ENCODE measurements at places on chromosomes 1 and 21. TPM values are rescaled to one million over a fixed set of nuclear protein-coding genes. Genes with fewer than 3 reads are reported as not detected.

DNA sequence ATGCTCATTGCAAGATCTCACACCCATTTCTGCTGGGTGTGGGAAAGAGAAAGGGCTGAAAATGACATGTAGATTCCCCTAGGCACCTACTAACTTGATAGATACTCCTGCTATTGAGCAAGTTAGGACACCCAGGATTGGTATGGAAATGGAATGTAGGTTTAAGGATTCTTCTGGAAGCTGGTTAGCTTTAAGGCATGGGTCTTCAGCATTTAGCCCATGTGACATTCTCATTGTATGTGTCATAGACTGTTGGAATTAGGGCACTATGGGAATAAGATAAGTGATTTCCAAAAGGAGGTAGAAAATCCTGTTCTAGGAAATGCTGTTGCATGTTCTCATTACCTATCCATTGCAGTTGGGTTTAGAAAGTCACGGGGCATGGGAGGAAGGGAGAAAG, 76.2 kb downstream of the DISC1 start:
- peaks cover 23% of the 10 kb centered on the region for H3K36me3 ChIP-seq
- no peaks in the 10 kb centered on the region for H3K27me3 ChIP-seq
- H3K4me1 ChIP-seq: peaks cover 11% of the 10 kb centered on the region
- no peak overlapping the region for H3K4me3 ChIP-seq
- H3K27ac ChIP-seq: no peak overlapping the region

GRCh38 chr1:43232074-43232473, 37.7 kb upstream of the TMEM125 start:
- no peaks in the 10 kb centered on the region for H3K4me1 ChIP-seq
- no peaks in the 10 kb centered on the region for H3K27me3 ChIP-seq
- DNase-seq: no peak
- H3K4me3 ChIP-seq: no peak overlapping the region
- H3K36me3 ChIP-seq: no peaks in the 10 kb centered on the region

Gene DRAM2
- 34.4 TPM for total RNA-seq

Gene THEMIS2
- 14.2 TPM for total RNA-seq

Gene KRTAP13-4
- not detected for total RNA-seq

DNA sequence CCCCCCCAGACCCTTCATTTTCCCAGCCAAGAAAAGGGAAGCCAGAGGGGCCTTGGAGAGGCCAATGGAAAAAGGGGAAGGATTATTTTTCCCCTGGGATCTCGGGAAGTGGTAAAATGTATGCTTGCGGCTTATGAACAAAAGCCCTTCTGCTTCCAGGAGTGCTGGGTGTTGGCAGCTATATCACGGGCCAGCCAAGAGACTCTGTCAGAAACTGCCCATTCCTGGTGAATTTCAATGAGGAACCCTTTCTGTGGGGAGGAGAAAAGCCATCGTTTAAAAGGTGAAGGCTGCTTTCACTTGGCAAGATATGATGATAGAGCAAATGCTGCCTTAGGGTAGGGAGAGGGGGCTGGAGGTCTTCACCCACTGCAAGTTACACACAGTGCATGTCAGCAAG, 69.7 kb upstream of the ZC3H12A start:
- H3K36me3 ChIP-seq: no peaks in the 10 kb centered on the region
- no peak overlapping the region for H3K27ac ChIP-seq
- H3K4me3 ChIP-seq: no peak overlapping the region
- peaks cover 3% of the 10 kb centered on the region for H3K4me1 ChIP-seq

DNA sequence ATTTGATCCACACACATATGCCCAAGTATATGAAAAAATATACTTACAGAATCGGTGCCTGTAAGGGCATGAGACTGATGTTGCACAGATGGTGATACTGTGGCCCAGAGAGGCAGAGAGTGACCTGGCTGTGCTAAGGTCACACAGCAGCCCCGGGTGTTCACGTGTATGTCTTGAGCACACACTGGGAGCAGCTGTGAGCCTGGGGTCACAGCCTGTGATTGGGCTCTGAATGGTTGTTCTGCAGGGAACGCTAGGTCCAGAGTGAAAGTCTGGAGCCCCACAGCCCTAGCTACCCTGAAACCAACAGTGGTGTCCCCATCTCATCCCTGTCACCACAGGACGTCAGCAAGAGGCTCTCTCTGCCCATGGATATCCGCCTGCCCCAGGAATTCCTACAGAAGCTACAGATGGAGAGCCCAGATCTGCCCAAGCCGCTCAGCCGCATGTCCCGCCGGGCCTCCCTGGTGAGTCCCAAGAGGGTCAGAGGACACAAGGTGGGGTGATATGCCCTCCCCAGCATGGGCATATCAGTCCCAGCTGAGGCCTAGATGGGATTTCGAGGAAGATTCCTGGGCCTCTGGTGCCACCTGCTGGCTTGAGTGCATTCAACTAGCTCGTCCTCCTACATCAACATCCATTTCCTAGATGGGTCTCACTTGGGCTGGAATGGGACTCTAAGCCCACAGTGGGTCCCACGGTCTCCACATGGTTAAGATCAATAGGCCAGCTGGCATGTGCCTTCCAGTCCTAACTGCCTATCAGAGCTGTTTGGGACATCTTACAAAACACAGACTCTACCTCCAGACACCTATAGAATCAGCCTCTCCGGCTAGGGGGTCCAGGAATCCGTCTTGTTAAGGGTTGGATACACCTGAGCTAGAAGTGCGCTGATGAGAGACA, 19.7 kb downstream of the CDK18 start:
- H3K27me3 ChIP-seq: no peaks in the 10 kb centered on the region
- peak; percentile 87 for DNase-seq
- no peak overlapping the region for H3K4me3 ChIP-seq
- H3K27ac ChIP-seq: no peak overlapping the region

DNA sequence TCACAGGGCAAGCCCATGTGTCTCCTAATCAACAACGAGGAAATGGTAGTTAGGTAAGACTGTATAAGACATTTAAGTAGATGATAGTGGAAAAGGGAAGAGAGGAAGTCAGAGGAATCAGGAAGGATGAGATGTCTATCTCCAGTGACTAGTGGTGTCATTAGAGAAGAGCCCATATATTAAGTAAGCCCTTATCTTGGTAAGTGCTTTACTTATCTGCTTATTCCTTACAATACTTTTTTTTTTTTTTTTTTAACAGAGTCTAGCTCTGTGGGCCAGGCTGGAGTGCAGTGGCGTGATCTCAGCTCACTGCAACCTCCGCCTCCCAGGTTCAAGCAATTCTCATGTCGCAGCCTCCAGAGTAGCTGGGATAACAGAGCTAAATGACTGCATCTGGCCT, 29.5 kb downstream of the RNF11 start:
- DNase-seq: no peak
- peaks cover 60% of the 10 kb centered on the region for H3K4me1 ChIP-seq
- peaks cover 9% of the 10 kb centered on the region for H3K36me3 ChIP-seq
- H3K4me3 ChIP-seq: no peak overlapping the region
- H3K27me3 ChIP-seq: no peaks in the 10 kb centered on the region

- H3K27me3 ChIP-seq: peaks cover 11% of the 10 kb centered on the region
- H3K36me3 ChIP-seq: no peaks in the 10 kb centered on the region
- DNase-seq: no peak
- H3K27ac ChIP-seq: no peak overlapping the region
- H3K4me3 ChIP-seq: no peak overlapping the region
- H3K4me1 ChIP-seq: peaks cover 19% of the 10 kb centered on the region
Observed at GRCh38 chr1:241715956-241716355, 63.9 kb downstream of the WDR64 start.

Gene NOL9
- total RNA-seq: 44.7 TPM

DNA sequence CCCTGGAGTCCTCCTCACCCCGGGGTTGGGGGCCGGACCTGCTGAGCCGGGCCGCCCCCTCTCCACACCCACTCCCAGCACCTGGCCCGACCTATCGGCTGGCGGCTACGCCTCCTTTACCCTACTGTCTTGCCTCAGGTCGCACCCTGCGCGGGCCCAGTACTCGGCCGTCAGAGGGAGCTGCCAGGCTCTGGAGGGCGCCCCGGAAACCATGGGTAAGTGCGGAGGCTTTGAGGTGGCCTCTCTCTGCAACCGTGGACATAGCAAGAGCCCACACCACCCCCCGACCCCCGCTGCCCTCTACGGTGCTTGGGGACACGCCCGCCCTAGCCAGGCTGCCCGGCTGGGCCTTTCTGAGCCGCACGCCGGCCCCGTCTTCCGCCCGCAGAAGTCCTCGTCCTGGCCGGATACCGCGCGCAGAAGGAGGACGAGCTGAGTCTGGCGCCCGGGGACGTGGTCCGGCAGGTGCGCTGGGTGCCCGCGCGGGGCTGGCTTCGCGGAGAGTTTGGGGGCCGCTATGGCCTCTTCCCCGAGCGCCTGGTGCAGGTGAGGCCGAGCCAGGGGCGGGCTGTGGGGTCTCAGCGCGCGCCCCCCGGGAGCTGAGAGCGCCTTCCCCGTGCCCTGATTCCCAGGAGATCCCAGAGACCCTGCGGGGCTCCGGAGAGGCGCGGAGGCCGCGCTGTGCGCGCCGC, at the start of gene SH3D21:
Gene SH3D21 (plus strand): TSS at position 159 of the 692 bp plus-strand sequence. CDS start 53 bp downstream, at position 212.
- no peaks in the 10 kb centered on the region for H3K27me3 ChIP-seq
- peak within 1 kb of the TSS; percentile 98 for H3K4me3 ChIP-seq
- DNase-seq: peak; percentile 79
- H3K36me3 ChIP-seq: peaks cover 59% of the 10 kb centered on the region

DNA sequence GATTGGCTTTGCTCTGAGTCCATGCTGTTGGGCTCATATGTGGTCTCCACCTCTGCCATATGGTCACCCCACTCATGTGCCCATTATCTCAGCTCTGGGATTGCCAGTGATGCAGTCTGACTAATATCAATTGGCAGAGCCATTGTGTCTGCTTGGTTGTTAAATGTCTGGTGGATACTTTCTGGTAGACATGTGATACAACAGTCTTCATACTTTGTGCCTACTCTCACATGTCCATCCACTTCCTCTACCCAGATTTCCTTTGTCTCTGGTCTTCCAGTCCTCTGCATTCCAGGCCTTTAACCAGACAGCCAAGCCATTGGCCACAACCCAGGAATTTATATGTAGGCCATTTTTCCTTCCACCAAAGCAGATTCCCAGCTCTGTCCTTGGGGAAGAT, 30.8 kb upstream of the DIPK1A start:
- H3K27ac ChIP-seq: peak overlapping the region; percentile 34
- DNase-seq: no peak
- no peaks in the 10 kb centered on the region for H3K36me3 ChIP-seq
- no peak overlapping the region for H3K4me3 ChIP-seq
- no peaks in the 10 kb centered on the region for H3K27me3 ChIP-seq
- H3K4me1 ChIP-seq: peaks cover 44% of the 10 kb centered on the region

Gene ORC1
- total RNA-seq: 57.9 TPM

Gene TRIM58
- total RNA-seq: 0.16 TPM

Gene ADAMTS5
- not detected for total RNA-seq

Gene CC2D1B
- total RNA-seq: 25.3 TPM

Gene NTRK1
- total RNA-seq: 4.4 TPM

DNA sequence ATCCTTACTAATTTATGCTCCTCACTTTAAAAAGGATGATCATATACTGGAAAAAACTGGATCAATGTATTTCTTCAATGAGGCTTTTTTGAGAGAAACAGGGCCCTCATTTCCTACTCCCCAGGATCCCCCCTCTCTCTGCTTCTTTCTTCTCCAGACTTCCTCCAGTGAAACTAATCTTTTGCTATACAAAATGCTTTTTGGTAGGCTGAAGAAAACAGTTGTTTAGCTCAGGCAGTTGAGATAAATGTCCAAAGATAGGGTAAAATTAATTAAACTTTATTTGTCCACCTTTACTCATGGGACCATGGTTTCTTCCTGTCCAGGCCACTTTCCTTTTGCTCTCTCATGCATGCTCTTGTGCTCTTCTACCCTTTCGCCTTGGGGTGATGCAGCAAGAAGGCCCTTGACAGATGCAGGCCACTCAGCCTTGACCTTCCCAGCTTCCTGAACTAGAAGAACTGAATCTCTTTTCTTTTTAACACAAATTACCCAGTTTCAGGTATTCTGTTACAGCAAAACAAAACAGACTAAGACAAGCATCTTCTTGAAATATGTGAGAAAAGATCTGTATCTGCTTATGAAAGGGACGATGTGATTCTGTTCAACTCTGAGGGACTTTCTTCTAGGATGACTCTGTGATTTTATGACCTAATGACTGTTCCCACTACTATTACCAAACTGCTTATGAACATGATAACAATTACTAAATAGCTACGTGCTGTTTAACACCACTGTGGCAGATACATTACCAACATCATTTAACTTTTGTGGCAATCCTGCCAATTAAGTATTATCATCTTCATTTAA, 63.7 kb downstream of the NVL start:
- H3K4me1 ChIP-seq: peaks cover 16% of the 10 kb centered on the region
- H3K27me3 ChIP-seq: no peaks in the 10 kb centered on the region
- peak overlapping the region; percentile 37 for H3K27ac ChIP-seq
- no peak overlapping the region for H3K4me3 ChIP-seq
- DNase-seq: no peak
- peaks cover 34% of the 10 kb centered on the region for H3K36me3 ChIP-seq

- no peaks in the 10 kb centered on the region for H3K27me3 ChIP-seq
- H3K27ac ChIP-seq: peak overlapping the region; percentile 37
- DNase-seq: no peak
- peaks cover 36% of the 10 kb centered on the region for H3K4me1 ChIP-seq
- no peak overlapping the region for H3K4me3 ChIP-seq
- H3K36me3 ChIP-seq: peaks cover 68% of the 10 kb centered on the region
Observed at GRCh38 chr1:209780268-209780667, 4.1 kb downstream of the C1orf74 start.

Gene MAN1C1
- total RNA-seq: 10.1 TPM

DNA sequence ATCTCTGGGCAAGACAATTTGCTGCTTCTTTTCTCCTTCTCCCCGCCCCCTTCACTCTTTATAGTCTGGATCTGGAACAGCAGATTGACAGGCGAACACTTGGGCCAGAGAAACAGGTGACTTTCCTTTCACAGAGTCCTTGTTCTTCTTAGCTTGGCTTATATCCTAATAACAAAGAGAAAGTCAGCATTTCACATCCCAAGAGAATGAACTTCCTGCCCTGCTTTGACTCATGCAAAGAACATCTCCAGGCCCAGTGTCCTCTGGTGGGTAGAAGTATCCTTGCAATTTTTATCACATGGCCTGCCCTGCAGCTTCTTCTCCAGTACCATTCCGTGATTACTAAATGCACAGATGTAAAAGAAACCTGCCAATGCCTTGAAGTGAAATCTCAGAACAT, 764.4 kb downstream of the ADGRL2 start:
- H3K4me1 ChIP-seq: no peaks in the 10 kb centered on the region
- DNase-seq: no peak
- H3K27ac ChIP-seq: no peak overlapping the region
- H3K27me3 ChIP-seq: no peaks in the 10 kb centered on the region
- no peaks in the 10 kb centered on the region for H3K36me3 ChIP-seq

Gene COA7
- total RNA-seq: 17.2 TPM

All from activated CD4-positive, alpha-beta T cell treated with anti-CD3 and anti-CD28 coated beads for 36 hours (primary cell).